AG08395 (cell line): ENCODE measurements at places on chromosomes 4 and X.

GRCh38 chrX:21986596-21986995 lies 45.5 kb upstream of the PHEX start:
- DNase-seq = peak; percentile 11

GRCh38 chr4:129014566-129015509 lies 78.5 kb downstream of the SCLT1 start:
- no peak for DNase-seq

GRCh38 chr4:98744372-98745150 lies 86.2 kb upstream of the TSPAN5 start:
- DNase-seq = no peak

- no peak for DNase-seq
Observed at GRCh38 chrX:50635162-50635561, 164.5 kb upstream of the DGKK start.

DNA sequence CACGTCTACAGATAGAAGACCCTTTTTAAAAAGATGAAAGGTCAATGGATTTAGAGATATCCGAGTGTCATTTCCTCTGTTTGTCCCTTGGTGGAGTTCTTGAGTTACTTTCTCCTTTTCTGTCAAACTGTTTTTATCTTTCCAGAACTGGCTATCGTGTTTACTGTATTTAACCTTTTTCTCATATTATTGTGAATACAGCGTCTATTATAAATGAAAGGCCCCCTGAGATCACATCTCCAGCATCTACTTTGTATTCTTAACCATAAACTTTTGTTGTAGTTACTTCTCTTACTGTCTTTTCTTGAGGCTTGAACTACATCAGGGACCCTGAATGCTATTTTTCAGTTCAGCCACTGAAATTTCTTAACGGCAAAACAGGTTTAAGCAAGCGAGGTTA lies 4.0 kb upstream of the PCDH7 start:
- peak; percentile 17 for DNase-seq

GRCh38 chr4:157013656-157014055 lies 42.1 kb upstream of the PDGFC start:
- DNase-seq = no peak

DNA sequence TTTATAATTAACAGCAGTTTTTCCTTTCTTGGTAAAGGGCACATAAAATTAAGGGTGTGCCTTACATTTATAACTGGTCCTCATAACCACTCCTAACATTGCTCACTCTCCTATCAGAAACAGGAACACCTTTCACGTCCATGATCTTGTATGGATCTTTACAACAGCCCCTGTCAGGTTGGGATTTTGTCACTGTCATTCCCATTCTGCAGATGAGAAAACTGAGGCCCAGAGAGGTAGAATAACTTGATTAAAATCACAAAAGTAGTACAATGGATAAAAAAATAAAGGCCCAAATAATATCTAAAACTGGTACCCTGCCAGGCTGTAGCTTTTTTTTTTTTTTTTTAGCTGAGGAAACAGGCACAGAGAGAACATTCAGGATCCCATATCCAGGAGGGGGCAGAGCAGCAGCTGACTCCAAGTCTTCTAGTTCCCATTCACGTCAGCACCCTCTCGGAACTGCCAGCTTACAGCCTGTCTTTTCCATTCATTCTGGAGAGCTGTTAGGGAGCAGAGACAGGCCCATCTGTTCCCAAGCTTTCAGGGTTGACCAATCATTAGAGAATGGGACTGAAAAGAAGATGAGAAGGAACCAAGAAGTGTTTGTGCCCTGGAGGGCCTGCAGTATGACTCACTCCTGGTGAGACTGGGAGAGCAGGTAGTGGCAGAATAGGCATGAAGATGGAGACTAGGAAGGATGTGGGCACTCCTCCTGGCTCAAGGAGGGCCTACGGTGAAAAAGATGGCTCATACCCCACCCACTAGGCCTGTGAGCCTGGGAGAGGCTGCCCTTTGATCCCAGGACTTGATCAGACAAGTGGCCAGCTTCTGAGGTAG lies 7.3 kb downstream of the SUV39H1 start:
- DNase-seq = peak; percentile 41

GRCh38 chr4:6252051-6252450 lies 17.6 kb upstream of the WFS1 start:
- no peak for DNase-seq

DNA sequence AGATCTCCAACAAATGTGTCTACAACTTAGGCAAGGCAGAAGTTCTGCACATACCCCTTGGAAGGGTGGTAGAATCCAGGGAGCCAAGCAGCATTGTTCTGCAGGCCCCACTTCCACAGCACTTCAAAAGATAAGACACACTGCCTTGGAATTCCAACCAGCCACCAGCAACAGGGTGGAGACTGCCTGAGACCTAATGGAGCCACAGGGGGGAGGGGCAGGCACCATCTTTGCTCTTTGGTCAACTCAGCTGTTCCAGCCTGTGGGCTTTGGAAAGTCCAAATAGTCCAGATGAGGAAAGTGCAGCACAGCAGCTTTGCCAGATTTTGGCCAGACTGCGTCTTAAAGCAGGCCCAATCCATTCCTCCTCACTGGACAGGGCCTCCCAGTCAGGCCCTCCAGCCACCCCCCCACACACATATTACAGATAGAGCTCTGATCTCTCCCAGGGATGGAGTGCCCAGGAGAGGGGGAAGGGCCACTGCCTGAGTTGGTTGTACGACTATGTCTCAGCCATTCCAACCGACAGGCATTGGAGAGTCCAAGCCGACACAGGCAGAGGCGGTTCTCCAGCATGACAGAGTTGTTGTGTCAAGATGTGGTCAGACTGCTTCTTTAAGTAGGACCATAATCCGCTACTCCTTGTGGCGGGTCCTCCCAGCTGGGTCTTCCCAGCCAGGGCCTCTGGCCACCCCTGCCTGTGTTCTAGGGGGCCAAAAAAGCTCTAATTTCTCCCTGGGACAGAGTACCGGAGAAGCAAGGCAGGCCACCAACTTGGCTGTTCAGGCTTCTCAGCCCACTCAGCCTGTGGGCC lies 42.5 kb upstream of the ANTXR2 start:
- DNase-seq = peak; percentile 32

DNA sequence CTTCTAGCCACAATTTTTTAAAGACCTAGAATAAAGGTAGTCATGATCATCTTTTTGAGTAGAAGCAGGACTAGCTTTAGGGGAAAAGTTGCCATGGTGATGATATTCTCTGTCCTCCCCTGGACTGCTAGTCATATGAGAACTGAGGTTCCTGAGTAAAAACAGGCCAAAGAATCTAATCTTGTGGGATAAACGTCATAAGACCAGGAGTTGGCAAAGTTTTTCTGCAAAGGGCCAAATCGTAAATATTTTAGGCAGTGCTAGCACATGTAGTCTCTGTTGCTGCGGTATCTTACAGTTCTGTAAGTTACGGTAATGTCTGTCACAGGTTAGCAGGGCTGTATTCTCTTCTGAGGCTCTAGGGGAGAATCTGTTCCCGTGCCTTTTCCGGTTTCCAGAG lies 3.4 kb downstream of the PRPS2 start:
- no peak for DNase-seq

DNA sequence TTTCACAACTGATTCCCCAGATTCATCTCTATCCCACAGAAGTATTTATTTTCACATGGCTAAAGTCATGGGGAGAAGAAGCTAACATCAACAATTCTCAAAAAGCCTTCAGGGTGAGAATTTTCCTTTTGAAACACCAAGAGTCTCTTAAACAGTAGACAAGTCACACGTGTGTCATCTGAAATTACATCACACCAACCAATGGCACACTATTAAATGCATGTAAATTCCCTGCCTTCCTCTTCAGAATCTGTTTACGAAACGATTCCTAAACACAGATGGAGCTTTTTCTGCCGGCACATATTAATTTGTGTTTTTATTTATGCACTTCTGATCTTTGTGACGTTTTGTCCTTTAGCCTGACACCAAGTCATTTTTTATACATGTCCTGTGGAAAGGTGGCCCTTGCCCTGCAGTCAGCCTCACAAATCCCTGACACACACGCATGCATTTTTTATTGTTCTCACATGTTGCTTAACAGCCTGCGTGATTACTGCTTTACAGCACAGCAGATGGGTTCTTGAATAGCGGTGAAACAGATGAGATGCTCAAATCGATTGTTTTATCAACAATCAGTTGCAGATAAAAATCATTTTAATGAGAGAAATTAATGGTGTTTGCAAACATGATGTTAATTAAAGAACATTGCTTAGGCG lies 735.9 kb upstream of the TENM3 start:
- DNase-seq = no peak

DNA sequence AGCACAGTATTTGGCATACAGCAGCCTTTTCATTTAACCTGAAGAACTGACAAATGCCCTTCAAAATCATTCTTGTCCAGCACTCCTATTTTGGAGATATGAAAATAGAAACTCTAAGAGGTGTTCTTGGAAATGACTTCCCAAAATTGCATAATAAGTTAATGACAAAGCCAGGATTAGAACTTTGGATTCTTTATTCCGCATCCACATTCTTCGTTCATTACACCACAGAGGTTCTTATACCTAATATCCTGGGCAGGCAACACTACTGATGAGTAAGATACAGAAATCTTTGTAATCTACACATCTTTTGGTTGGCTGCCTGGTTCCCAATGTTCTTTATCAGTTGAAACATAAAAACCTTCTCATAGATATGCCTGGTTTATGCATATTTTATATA lies 5.9 kb downstream of the COL25A1 start:
- DNase-seq = no peak

DNA sequence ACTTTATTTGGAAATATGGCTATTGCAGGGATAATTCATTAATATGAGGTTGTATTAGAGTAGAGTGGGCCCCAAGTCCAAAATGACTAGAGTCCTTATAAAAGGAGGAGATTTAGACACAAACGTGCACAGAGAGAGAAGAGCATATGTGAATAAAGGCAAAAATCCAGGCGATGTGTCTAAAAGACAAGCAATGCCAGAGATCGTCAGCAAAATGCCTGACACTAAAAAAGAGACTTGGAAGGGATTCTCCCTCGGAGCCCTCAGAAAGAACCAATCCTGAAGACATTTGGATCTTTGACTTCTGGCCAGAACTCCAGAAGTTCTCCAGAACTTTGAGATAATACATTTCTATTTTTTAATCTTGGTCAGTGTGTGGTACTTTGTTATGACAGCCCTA lies 472.1 kb downstream of the NLGN4X start:
- DNase-seq = no peak

GRCh38 chr4:152537881-152538280 lies 2.0 kb upstream of the FBXW7 start:
- no peak for DNase-seq

GRCh38 chr4:158676076-158676475 lies 4.0 kb downstream of the ETFDH start:
- no peak for DNase-seq

- no peak for DNase-seq
Observed at GRCh38 chr4:111636961-111637585, 508.2 kb upstream of the FAM241A start.

DNA sequence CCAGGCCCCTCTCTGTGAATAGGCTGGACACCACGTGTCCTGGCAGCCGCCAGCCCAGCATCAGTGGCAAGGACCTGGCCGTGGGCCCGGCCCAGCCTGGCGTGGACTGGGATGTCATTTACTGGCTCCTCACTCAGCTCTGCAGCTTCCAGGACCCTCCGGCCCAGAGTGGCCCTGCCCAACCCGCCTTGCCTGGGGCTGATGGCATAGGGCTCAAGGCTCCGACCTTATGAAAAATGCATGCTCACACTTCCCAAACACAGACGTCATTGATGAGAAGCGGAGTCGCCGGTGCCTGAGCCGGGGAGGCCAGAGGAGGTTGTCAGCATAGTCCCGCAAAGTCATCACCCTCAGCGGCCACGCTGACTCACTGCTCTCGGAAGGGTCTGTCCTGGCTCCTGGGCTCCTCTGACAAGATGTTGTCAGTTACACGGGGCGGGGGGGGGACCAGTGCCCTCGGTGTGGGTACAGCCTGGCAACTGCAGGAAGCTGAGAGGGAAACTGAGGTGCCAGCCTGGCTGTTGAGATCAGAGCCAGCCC lies 14.3 kb downstream of the CFAP99 start:
- no peak for DNase-seq

DNA sequence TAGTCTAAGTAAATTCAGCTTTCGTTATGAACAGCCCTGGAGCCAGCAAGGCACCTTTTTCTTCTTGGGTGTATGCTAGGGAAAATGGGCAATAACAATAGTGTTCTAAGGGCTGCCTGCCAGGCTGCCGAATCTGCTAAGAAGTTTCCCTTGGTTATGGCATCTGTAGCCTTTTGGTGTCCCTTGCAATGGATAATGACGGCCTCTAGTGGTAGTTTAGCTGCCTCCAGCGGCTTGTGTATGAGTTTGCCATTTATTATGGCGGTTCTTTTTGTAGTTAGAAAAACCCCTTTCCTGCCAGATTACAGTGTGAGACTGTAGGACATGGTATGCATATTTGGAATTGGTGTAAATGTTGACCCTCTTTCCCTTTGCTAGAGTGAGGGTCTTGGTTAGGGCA lies 78.9 kb upstream of the SPIN4 start:
- no peak for DNase-seq
